ENCODE measurements at places on chromosomes 11 and 22.

- no peak for DNase-seq
Measured at GRCh38 chr11:697811-698311, 2.2 kb downstream of the TMEM80 start.

GRCh38 chr22:24129263-24129651 is 52.0 kb upstream of the SUSD2 start:
- DNase-seq: no peak

GRCh38 chr11:68031144-68031464 is 623 bp downstream of the NDUFS8 start:
- no peak for DNase-seq

- DNase-seq: no peak
Measured at GRCh38 chr11:80727315-80727714, 1286.5 kb upstream of the TENM4 start.

- no peak for DNase-seq
Measured at GRCh38 chr11:121547574-121547973, 94.8 kb upstream of the SORL1-AS1 start.

- DNase-seq: no peak
Measured at GRCh38 chr11:125167954-125168835, 3.6 kb downstream of the PKNOX2 start.

DNA sequence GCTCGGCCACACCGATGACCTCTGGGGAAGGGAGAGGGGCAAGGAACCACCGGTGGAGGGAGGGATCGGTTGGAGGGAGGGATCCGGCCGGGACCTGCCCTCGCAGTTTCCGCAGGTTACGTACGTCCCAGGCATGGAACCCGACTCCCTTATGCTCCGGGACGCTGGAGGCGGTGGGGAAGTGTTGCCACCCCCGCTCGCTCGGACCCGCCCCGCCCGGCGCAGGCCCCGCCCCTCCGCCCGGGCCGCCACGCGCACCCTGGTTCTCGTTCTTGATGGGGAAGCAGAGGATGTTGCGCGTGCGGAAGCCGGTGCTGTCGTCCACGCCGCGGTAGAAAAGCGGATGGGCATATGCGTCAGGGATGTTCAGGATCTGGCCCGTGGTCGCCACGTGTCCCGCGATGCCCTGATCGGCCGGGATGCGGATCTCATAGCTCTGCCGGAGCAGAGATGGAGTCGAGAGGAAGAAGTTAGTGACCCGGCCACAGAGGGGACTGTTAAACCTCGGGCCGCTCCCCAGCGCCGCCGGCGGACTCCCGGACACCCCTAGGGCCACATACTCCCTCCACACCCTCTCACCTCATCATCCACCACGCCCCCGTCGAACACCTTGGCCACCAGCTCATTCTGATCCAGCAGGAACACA is 89.8 kb downstream of the PDE2A start:
- DNase-seq: peak; percentile 30

GRCh38 chr22:32535531-32536190 is 61.0 kb downstream of the FBXO7 start:
- no peak for DNase-seq

DNA sequence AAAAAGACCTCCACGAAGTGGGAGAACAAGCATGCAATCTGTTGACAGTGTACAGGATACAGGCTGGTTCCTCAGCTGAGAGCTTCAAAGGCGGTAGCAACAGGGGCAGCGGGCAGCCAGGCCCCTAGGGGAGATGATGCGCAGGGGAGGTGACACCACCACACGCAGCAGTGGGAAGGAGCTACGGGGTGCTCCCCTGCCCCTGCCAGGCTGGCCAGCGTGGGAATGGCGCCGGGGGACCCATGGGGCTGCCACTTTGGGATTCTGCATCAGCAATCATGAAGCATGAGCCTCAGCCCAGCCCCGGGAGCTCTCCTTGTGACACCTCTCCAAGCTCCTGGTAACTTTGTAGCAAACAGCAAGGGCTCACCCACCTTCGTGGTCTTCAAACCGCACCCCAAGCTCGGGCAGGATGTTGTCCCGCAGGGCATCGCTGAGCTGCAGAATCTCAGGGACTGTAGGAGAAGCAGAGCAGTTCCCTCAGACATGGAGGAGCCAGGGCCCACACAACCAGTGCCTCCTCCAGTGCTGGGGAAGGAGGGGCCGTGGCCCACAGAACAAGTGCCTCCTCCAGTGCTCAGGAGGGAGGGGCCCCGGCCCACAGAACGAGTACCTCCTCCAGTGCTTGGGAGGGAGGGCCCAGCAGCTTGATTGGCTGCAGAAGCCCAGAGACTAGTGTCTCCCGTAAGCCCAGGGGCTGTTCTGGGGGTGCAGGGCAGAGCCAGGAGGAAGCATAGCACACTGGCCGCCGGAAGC is 14.6 kb upstream of the NAP1L4 start:
- DNase-seq: no peak

DNA sequence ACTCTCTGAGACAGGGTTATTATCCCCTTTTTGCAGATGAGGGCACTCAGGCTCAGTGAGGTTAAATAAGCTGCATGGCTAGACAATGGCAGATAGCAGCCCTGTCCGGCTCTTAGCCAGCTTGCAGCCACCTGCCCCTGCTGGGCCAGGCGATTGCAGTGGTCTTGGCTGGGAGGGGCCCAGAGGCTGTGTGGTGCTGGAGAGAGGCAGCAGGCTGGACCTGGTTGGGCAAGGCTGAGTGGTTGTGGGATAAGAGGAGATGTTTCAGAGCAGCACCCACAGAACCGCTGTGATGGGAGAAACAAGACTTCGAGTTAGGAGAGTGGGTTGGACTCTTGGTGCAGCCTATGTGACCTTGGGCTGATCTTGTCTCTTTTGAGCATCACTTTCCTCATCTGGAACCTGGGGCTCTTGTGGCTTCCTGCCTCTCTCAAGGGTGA is 25.5 kb downstream of the PTPRJ start:
- DNase-seq: no peak

DNA sequence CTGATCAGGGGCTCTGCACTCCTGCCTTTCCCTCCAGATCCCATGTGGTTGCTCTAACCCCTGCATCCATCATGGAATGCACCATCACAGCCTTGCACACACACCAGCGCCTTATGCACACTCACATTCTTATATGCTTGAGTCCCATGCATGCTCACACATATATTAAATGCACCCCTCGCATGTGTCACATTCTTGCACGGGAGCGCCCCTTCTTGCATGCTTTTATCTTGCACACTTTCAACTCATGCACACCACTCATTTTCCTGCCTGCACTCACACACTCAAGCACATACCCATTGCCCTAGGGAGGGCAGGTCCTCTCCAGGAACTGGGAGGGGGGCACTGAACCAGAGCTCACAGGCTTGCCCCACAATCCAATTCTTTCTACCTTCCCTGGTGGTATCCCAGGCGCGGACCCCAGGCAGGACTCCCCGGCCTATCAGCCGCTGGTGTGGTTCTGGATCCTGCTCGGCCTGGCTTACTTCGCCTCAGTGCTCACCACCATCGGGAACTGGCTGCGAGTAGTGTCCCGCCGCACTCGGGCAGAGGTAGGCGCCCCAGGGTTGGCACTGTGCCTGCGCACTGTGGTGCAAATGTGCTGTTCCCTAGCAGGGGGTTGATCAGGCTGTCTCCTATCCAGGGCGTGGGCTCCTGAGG is 2.3 kb upstream of the CATSPERZ start:
- no peak for DNase-seq

DNA sequence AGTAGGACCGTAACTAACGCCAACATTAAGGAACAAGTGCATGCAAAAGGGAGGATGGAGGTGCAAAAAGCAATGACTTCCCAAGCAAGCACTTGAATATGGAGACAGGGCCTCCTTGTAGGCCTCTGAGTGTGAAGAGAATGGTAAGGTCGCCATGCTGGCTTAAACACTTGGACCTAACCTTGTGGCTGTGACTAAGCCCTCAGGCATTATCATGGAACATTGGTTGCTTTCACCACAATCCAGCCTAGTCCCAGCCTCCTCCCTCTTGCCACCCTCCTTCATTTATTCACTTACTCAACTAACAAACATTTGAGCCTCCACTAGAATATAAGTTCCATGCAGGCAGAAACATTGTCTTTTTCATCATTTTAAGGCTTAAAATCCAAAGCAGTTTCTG is 11.9 kb upstream of the SYTL2 start:
- DNase-seq: no peak

DNA sequence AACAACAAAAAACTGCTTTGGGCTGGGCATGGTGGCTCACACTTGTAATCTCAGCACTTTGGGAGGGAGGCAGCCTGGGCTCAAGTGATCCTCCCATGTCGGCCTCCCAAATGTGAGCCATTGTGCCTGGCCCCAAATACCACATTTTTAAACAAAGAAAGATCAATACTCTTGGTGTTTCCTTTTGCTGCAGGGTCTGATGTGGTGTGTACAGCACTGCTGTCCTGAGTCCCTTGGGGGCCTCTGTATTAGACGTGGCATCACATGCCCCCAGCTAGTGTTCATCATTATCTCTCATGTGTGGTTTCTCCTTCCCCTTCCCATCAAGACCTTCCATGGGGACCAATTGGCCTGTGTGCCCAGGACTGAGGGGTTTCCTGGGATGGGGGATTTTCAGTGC is 20.5 kb upstream of the XBP1 start:
- no peak for DNase-seq

DNA sequence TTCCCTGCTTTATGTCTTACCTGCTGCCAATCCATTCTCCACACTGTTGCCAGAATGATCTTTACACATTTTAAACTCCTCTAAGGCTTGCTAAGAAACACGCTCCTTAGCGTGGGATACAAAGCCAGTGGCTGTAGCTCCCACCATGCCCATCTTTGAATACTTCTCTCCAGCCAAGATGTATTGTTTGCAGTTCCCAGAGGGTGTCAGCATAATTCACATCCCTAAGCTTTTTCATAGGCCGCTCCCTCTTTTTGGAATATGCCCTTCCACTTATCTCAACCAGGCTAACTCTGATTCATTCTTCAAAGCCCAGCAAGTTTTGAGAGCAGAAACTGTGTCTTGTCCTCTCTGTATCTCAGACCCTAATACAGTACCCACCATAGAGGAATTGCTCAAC is 8.1 kb upstream of the UPK2 start:
- DNase-seq: no peak

DNA sequence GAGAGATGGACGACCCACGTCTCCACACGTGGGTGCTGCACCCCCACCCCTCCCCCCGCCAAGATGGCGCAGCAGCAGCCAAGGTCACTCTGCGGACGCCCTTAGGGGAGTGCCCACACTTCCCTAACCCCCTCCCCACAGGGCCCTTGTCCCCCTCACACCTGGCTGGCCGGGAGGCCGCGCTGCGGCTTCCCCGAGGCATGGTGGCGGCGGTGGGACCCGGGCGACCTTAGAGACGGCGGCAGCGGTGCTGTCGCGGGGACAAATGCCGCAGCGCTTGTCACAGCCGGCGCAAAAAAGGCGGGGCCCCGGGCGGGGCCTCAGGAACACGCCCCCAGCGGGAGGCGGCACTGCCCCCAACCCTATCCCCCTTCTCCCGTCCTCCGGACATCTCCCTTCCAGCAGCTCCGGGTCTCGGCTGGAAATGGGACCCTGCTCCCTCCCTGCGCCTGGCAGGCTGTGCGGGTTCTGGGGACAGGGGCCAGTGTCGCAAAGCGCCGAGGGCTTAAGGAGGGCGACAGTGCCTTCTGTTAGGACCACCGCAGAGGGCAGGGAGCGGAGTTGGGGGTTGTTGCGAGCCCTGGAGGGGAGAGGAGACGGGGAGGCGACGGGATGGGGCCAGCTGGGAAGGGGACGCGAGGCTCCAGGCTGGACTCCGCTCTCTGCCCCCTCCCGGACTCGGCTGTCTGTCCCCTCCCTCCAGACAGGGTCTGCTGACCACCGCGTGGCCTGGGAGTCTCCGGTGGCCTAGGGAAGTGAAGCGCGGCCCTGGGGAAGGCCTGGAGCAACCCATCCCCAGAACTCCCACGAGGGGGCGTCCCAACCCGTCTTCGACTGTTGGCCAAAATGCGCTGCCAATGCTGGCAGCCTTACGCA is at the start of gene CHCHD10:
CHCHD10 (minus strand) TSS at position 300 of the 876 bp plus-strand sequence; CDS start at position 202, 98 bp downstream.
- peak; percentile 50 for DNase-seq

- no peak for DNase-seq
Measured at GRCh38 chr22:33062361-33062760, 4.2 kb upstream of the SYN3 start.

DNA sequence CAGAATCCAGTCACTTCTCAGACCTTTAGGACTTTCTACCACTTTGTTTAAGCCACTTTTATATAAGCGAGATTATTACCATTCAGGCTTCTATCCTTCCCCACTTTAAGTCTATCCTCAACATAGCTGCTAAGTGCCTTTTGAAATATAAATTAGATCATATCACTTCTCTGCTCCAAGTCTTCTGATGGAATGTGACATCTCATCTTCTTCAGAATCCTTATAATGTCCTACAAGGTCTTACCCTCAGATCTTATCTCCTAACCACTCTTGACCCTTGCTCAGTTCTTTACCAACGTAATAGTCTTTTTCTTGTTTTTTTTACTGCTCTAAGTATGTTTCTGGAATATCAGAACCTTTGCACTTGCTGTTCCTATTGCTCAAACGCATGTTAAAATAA is 188.7 kb downstream of the DYNC2H1 start:
- no peak for DNase-seq

DNA sequence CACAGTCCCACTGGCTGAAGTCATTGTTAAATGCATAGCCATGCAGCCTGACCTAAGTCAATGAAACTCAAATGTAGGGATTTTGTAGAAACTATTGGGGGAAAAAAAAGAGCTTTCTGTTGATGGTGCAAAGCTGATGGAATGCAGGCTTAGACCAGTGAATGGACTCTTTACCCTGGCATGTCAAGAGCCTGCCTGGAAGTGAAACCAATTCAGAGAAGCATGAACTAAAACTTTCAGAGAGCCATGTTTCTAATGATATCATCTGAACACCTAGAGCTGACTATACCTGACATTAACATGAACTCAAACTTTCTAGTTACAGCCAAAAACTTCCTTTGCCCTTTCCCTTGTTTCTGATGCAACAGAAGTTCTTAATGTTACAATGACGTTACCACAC is 89.0 kb downstream of the APIP start:
- DNase-seq: no peak

GRCh38 chr11:117356126-117356890 is 28.7 kb downstream of the CEP164 start:
- DNase-seq: no peak

DNA sequence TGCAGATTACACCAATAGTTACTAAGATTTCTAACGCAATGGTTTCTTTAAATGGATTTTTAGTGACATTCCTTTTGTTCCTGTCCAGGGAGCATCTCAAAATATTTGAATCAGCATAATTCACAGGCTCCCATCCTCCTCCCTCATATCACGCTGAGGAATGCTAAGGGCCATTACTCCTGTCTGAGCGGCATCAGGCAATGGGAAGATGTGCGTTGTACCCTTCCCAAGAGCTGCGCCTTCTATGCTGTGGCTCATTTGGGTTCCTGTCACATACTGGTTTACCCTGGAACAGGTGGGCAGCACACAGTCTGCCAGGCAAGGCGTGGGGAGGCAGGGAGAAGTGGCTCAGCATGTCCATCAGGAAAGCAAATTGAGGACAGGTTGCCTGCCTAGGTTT is 121.9 kb downstream of the DBX1 start:
- DNase-seq: no peak

GRCh38 chr11:10584071-10584501 is 15.6 kb upstream of the LYVE1 start:
- no peak for DNase-seq

DNA sequence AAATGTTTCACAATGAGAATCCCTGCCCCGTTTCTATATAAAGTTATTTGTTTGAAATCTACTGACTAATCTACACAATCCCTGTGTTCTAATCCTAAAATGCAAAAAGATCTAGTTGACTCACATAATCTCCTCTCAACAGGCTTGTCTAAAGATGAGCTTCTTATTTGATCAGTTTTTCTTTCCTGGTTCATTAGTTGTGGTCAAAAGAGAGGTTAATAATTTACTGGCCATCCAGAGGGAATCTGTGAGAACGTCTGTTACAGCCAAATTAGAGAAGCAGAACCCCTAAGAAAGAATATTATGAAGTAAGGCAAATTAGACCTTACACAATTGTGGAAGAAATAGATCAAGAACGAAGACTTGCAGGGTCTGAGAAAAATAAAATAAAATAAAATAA is 173.7 kb upstream of the ANO3 start:
- DNase-seq: no peak
